ENCODE measurements at places on chromosomes 5 and 9. TPM values are rescaled to one million over a fixed set of nuclear protein-coding genes. Genes with fewer than 3 reads are reported as not detected.
A peak's percentile ranks its signal among the peaks of the same experiment; 100 is the strongest.

The AGTPBP1 gene
- 35.2 TPM for total RNA-seq

DNA sequence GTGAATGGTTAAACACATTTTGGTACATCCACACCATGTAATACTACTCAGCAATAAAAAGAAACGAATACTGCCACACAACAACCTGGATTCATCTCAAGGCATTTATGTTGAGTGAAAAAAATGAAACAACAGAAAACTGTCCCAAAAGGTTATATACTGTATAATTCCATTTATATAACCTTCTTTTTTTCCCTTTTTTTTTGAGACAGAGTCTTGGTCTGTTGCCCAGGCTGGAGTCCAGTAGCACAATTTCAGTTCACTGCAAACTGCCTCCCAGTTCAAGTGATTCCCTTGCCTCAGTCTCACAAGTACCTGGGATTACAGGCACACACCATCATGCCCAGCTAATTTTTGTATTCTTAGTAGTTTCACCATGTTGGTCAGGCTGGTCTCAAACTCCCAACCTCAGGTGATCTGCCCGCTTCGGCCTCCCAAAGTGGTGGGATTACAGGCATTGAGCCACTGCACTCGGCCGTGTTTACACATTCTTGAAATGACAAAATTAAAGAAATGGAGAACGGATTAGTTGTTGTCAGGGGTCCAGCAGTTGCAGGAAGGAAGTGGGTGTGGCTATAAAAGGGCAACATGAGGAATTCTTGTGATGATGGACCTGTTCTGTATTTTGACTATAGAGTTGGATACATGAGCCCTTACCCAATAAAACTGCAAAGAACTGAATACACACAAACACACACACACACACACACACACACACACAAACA lies 17.4 kb downstream of the PPP6C start:
- H3K4me1 ChIP-seq, result peaks cover 15% of the 10 kb centered on the region
- H3K36me3 ChIP-seq, result peaks cover 18% of the 10 kb centered on the region
- no peaks in the 10 kb centered on the region for H3K27me3 ChIP-seq
- H3K27ac ChIP-seq, result peak overlapping the region; percentile 58

DNA sequence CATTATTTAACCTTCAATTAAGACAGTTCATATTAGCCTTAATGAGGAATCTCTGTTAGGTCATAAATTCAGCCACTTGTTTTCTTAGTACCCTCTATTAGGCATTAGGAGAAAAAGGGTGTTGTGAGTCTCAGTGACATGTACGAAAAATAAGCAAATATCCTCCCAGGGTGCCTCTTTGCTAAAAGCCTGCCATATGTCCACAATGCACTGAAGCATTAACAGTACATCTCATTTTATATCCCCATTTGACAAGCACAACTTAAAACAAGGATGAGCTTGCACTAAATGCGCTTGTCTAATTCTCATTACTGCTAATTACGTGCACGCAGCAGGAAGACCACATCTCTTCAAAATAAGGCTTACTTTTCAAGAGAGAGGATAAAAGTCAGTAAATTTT lies 48.4 kb upstream of the SRFBP1 start:
- H3K4me3 ChIP-seq, result no peak overlapping the region
- H3K36me3 ChIP-seq, result no peaks in the 10 kb centered on the region
- no peaks in the 10 kb centered on the region for H3K4me1 ChIP-seq
- H3K27me3 ChIP-seq, result no peaks in the 10 kb centered on the region

The CBY3 gene
- 0.44 TPM for total RNA-seq

Measured in activated CD4-positive, alpha-beta T cell treated with anti-CD3 and anti-CD28 coated beads, Interleukin-2, amount 10 ng/mL, durations not matched to agents 7 days and 5 days (primary cell).